CD4-positive, alpha-beta T cell (primary cell): ENCODE measurements at places on chromosomes 4 and X. TPM values are rescaled to one million over a fixed set of nuclear protein-coding genes. Genes with fewer than 3 reads are reported as not detected.

DNA sequence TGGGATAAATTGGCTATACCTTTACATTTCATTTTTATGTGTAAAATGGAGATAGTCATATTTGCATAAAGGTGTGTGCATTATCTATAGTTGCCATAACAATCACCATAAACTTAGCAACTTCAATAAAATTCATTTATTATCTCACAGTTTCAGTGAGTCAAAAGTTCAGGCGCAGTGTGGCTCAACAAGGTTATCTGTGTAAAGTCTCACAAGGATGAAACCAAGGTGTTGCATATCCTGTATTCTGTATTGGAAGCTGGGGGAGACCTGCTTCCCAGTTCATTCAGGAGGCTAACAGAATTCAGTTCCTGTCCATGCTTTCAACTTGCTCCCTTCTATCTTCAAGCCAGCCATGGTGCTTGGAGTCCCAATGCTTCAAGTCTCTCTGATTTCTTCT is 169.5 kb downstream of the KCTD8 start:
- no peak for DNase-seq

- DNase-seq, result peak; percentile 71
These were observed 23.9 kb upstream of the APLN start for GRCh38 chrX:129678614-129679195.

DNA sequence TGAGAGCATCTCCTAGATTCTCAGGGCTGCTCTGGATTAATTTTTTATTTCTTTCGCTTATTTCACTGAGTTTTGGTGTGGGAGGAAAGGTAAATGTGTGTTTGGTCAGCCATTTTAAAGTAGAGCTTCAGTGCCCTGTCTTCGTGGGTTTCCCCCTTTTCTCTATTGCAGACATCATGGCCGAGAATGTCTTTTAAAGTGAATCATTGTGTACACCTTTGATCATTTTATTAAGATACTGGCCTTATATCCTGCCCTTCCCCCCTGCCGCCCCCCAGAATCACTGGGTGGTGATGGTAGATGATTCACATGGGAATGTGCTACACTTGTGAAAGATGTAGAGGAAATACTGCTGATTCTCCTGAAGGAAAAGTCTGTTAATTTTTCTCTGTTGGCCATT is 23.8 kb downstream of the CDKL5 start:
- DNase-seq, result no peak

Gene CTAG1B
- total RNA-seq, result not detected

Gene TXK
- total RNA-seq, result 67.0 TPM

Gene DUSP21
- total RNA-seq, result not detected

DNA sequence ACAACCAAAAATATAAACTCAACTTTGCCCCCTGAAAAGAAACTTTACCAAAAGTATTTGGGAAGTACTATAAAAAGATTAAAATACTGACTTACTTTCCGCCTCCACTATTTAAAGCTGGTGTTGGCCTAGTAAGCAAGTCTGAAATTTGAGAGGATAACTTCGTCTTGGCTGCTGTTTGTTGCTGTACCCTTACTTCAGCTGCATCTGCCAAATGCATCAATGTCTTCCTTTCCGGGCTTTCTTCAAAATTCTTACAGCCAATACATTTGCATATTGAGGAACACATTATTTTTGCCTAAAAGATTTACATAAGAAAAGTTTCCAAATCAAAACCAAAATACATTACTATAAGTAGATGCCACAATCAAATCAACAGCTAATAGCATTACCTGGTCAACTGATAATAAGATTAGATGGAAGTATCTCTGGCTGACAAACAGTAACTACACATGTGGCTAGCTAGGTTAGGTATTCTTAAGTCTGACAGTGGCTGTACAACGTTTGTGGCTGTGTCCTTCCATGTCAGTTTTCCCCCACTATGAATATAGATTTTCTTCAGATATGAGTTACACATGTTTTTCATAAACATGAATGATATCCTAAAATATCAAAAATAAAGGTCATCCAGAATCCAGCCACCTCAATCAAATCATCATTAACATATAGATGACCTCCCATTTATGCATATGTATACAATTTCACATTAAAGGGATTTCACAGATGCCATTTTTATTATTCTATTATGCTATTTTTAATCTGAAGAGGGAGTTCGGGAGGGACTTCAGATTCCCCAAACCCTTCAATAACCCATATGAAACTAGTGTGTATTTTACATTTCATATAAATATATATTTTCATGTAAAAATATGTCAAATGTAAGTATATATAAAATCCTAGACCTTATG is 30.6 kb downstream of the THAP9 start:
- no peak for DNase-seq

Gene SYTL4
- not detected for total RNA-seq

Gene PAGE1
- total RNA-seq, result not detected

Gene MTHFD2L
- 13.7 TPM for total RNA-seq
